ENCODE measurements at places on chromosomes 2 and 18.

GRCh38 chr2:7096726-7097352, 179.6 kb downstream of the RNF144A start:
- DNase-seq, result no peak

GRCh38 chr2:172836347-172836821, 100.7 kb downstream of the RAPGEF4 start:
- peak; percentile 52 for DNase-seq

GRCh38 chr2:10449838-10450691, 1.9 kb upstream of the ODC1 start:
- no peak for DNase-seq

GRCh38 chr2:113232123-113232522, 46.6 kb downstream of the PAX8 start:
- DNase-seq, result no peak

GRCh38 chr2:163701399-163702195, 34.2 kb downstream of the FIGN start:
- no peak for DNase-seq

DNA sequence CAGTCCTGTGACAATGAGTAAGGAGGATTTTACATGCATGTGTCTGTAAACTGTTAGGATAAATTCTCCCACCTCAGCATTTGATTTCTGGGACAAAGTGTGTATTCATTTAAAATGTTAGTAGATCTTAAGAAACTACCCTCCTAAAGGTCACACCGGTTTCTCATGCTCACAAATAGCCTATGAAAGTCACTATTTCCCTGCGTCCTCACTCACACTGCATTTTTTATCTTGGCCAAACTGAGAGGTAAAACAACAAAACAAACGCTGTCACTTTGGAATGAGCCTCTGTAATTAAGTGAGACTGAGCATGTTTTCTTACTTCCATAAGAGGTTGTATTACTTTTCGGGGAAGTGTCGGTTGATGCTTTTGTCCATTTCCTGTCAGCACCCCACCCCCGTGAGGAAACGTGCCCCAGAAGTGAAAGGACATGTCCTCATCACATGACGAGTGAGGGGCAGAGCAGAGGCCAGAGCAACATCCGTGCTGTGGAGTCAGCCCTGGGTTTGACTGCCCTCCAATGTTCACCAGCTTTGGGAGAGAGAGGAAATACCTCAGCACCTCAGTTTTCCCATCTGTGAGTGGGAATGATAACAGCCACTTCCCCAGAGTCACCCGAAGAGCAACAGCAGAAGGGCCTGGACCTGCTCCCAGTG, 3.1 kb downstream of the GYPC start:
- peak; percentile 49 for DNase-seq

- DNase-seq, result no peak
Observed at GRCh38 chr18:8752329-8752728, 47.0 kb downstream of the MTCL1 start.

DNA sequence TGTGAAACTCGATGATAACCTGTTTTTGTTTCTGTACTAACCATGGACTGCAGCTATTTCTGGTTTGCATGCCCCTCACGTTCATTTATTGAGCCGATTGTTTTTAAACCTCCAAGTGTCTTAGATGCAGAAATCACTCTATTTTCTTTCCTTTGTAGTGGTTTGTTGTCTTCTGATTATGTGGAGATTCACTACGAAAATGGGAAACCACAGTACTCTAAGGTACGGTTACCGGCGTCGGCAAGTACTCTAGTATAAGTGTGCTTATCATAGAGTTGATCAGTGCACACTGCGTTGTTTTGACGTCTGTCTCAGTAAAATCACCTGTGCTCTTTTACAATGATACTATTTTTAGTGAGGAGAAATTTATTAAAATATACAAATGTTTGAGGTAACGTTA, 87.4 kb downstream of the ADAM23 start:
- no peak for DNase-seq

DNA sequence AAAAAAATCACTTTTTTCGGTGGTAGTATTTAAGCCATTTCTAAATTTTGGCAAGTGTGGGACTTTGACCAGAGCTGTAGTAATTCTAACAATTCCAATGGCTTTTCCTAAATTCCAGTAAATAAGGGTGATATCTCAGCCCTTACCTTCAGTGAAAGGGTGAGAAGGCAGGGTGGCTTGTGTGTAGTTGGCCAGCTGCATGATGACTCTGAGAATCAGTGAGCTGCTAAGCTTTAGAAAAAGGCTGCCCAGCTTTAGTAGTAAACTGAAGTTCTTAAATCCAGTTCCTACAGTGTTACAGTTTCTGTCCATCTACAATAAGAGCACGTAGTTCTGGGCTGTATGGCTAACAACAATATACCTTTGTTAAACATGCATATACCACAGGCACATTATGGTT, 42.0 kb downstream of the OXER1 start:
- DNase-seq, result no peak

GRCh38 chr2:161552015-161552414, 72.2 kb upstream of the SLC4A10 start:
- no peak for DNase-seq

DNA sequence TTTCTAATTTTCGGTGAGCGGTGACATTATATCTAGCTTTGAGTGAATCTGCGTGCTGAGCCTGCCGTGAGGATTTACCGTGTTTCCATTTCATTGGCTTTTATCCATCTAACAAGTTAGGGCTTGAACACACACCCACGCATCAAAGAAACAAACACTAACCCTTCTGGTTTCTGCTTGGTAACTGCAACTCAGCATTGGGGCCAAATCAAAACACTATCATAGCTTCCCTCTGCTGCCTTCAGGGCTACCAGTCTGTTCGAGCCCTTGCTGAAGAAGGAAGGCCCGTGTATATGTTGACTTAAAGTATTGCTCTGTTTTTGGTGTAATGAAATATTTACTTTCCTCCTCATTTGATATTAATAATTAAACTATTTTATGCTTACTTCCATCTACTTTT, 227.2 kb downstream of the PHLPP1 start:
- DNase-seq, result no peak

DNA sequence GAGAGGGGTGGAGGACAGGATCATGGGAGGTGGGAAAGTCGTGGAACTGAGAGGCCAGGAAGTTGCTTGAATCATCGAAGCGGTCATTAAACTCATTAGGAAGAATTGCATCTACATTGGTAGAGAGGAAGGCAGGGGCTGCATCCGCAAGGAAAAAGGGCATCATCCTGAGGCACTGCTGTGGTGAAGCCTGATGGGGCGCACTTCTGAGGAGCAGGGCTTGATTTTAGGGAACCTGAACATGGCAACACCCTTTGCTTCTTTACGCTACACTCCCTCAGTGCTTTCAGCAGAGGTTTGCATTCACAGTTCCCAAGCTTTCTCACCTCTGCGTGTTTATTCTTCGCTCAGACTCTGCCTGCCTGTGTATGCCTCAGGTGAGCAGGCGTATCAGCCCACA, 352.0 kb upstream of the RAB6C start:
- DNase-seq, result no peak

DNA sequence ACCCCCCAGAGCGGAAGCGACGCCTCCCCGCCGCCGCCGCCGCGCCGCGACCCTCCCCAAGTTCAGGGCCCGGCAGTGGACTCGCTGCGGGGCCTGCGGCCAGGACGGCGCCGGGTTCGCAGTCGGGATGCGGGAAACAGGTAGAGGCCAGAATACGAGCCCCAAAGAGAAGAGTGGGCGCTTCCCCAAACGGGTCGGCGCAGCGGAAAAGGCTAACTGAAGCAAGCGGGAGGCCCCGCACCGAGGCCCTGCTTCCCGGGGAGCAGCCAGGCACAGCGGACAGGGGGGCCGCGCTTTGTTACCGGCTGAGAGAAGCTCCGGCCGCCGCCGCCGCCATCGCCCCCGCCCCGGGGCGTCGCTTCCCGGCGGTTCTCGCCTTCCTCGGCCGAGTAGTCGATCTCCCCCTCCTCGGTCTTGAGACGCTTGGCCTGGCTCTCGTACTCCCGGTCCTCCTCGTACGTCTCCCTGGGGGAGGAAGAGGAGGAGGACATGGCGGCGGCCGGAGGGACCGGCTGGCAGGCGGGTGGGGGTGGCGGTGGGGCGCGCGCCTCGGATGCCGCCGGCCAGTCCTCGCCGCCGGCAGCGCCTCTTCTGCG, 494 bp downstream of the HNRNPLL start:
- DNase-seq, result no peak

- DNase-seq, result no peak
Observed at GRCh38 chr2:171404261-171404660, 29.5 kb downstream of the METTL8 start.

All from HFF-Myc (cell line).